ENCODE measurements at places on chromosomes 6 and 20.
A peak's percentile ranks its signal among the peaks of the same experiment; 100 is the strongest.

- DNase-seq: peak; percentile 46
- H3K27me3 ChIP-seq: no peaks in the 10 kb centered on the region
- peak overlapping the region; percentile 92 for H3K27ac ChIP-seq
- H3K36me3 ChIP-seq: peaks cover 8% of the 10 kb centered on the region
These were observed 4.1 kb upstream of the ZKSCAN8 start for GRCh38 chr6:28137505-28137981.

DNA sequence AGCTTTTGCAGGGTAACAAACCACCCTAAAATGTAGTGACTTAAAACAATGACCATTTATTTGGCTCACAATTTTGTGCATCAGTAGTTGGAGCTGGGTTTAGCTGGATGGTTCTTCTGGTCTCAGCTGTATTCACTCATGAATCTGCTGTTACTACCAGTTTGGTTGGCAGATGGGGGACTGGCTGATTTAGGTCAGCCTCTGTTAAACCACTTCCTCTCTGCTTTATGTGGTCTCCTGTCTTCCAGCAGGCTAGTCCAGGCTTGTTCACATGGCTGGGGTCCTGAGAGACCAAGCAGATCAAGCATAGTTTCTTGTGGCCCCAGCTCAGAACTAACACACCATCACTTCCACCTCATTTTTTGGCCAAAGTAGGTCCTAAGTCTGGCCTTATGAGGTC, 67.2 kb upstream of the LAMP5 start:
- H3K4me1 ChIP-seq: no peaks in the 10 kb centered on the region
- no peaks in the 10 kb centered on the region for H3K27me3 ChIP-seq
- no peak overlapping the region for H3K4me3 ChIP-seq

GRCh38 chr6:112600168-112600567, 253.0 kb downstream of the RFPL4B start:
- DNase-seq: no peak
- H3K4me3 ChIP-seq: no peak overlapping the region
- no peak overlapping the region for H3K27ac ChIP-seq
- H3K36me3 ChIP-seq: no peaks in the 10 kb centered on the region
- H3K27me3 ChIP-seq: no peaks in the 10 kb centered on the region
- no peaks in the 10 kb centered on the region for H3K4me1 ChIP-seq

DNA sequence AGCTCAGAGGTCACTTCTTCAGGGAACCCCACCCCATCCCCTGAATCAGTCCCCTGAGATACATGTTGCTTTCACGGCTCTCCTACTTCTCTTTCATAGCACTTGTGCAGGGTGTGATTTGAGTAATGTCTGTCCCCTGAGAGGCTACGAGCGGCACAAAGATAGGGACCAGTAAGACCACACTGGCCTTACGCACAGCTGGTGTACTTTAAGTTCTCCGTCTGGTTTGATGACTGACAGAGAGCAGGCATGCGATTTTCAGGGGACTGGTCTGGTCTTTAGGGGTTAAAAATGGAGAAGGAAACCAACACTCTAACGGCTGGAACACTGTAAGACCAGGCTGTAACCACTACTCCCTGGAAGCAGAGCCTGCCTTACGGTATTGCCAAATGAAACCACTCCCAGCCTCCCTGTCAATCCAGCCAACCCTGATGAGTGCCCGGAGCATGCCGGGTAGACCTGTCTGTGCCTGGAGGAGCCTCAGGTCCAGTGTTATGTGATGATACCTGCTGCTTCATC, 47.1 kb downstream of the ELMO2 start:
- no peak overlapping the region for H3K4me3 ChIP-seq
- H3K36me3 ChIP-seq: peaks cover 23% of the 10 kb centered on the region
- H3K27ac ChIP-seq: peak overlapping the region; percentile 68
- H3K27me3 ChIP-seq: no peaks in the 10 kb centered on the region
- H3K4me1 ChIP-seq: peaks cover 66% of the 10 kb centered on the region

- no peak overlapping the region for H3K4me3 ChIP-seq
- no peaks in the 10 kb centered on the region for H3K4me1 ChIP-seq
- H3K27me3 ChIP-seq: peaks cover 14% of the 10 kb centered on the region
- no peak for DNase-seq
These were observed 131.7 kb downstream of the DNAH8 start for GRCh38 chr6:38846844-38847243.

GRCh38 chr6:6224933-6225486, 95.5 kb downstream of the F13A1 start:
- H3K4me3 ChIP-seq: no peak overlapping the region
- H3K27ac ChIP-seq: no peak overlapping the region
- no peaks in the 10 kb centered on the region for H3K4me1 ChIP-seq
- H3K27me3 ChIP-seq: peaks cover 22% of the 10 kb centered on the region

DNA sequence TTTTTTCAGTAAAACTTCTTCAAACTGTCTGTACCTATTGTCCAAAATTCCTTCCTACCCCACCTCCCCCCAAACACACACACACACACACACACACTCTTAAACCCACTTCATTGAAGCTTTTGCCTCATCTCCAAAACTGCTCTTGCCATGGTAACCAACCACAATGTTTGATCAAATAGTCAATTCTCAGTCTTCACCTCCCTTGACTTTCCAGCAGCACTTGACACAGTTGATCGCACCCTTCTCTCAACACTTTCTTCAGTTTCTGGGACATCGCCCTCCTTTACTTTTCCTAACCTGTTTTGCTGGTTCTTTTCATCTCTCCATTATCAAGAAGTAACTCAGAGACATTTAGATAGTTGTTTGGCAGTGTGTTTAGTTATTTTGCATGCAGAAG, 71.5 kb upstream of the COL21A1 start:
- no peak overlapping the region for H3K27ac ChIP-seq
- H3K4me3 ChIP-seq: no peak overlapping the region
- H3K27me3 ChIP-seq: peaks cover 2% of the 10 kb centered on the region
- no peaks in the 10 kb centered on the region for H3K36me3 ChIP-seq
- DNase-seq: no peak

DNA sequence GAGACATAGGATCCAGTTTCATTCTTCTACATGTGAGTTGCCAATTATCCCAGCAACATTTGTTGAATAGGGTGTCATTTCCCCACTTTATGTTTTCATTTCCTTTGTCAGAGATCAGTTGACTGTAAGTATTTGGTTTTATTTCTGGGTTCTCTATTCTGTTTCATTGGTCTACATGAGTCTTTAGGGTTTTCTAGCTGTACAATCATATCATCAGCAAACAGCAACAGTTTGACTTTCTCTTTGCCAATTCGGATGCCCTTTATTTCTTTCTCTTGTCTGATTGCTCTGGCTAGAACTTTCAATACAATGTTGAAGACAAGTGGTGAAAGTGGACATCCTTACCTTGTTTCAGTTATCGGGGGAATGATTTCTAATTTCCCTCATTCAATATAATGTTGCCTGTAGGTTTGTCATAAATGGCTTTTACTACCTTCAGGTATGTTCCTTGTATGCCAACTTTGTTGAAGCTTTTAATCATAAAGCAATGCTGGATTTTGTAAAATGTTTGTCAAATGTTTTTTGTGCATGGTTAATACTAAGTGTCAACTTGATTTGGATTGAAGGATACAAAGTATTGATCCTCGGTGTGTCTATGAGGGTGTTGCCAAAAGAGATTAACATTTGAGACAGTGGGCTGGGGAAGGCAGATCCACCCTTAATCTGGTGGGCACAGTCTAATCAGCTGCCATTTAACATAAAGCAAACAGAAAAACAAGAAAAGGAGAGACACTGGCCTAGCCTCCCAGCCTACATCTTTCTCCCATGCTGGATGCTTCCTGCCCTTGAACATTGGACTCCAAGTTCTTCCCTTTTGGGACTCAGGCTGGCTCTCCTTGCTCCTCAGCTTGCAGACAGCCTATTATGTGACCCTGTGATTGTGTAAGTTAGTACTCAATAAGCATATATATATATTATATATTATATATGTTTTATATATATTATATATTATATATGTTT, 23.3 kb downstream of the MICA start:
- no peaks in the 10 kb centered on the region for H3K4me1 ChIP-seq
- no peaks in the 10 kb centered on the region for H3K36me3 ChIP-seq
- H3K4me3 ChIP-seq: no peak overlapping the region
- no peak for DNase-seq
- H3K27me3 ChIP-seq: no peaks in the 10 kb centered on the region
- H3K27ac ChIP-seq: no peak overlapping the region

- no peaks in the 10 kb centered on the region for H3K4me1 ChIP-seq
- peaks cover under 1% of the 10 kb centered on the region for H3K36me3 ChIP-seq
- peaks cover 9% of the 10 kb centered on the region for H3K27me3 ChIP-seq
- no peak overlapping the region for H3K27ac ChIP-seq
- H3K4me3 ChIP-seq: no peak overlapping the region
These were observed 171.5 kb downstream of the QKI start for GRCh38 chr6:163585932-163586437.

DNA sequence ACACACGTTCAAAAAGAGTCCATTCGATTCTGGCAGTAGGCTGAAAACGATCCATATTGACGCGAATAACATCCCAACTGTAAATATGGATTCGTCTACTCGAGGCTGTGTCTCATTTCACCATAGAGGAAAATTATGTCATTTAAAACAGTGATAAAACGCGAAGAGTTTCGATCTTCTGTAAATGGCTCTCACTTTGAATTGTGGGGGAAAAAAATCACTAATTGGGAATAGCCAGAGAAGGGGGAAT, 845 bp upstream of the MARCKS start:
- no peak for DNase-seq
- peaks cover 37% of the 10 kb centered on the region for H3K27me3 ChIP-seq
- no peaks in the 10 kb centered on the region for H3K36me3 ChIP-seq
- no peak overlapping the region for H3K4me3 ChIP-seq
- H3K27ac ChIP-seq: no peak overlapping the region
- H3K4me1 ChIP-seq: peaks cover 16% of the 10 kb centered on the region
